ENCODE measurements at places on chromosomes 11 and 22. TPM values are rescaled to one million over a fixed set of nuclear protein-coding genes. Genes with fewer than 3 reads are reported as not detected.

GRCh38 chr11:72451831-72452376 is 17.6 kb upstream of the CLPB start:
- H3K4me3 ChIP-seq, result no peak overlapping the region
- DNase-seq, result no peak
- H3K27ac ChIP-seq, result no peak overlapping the region
- H3K36me3 ChIP-seq, result no peaks in the 10 kb centered on the region
- H3K4me1 ChIP-seq, result no peaks in the 10 kb centered on the region
- H3K27me3 ChIP-seq, result peaks cover 35% of the 10 kb centered on the region

DNA sequence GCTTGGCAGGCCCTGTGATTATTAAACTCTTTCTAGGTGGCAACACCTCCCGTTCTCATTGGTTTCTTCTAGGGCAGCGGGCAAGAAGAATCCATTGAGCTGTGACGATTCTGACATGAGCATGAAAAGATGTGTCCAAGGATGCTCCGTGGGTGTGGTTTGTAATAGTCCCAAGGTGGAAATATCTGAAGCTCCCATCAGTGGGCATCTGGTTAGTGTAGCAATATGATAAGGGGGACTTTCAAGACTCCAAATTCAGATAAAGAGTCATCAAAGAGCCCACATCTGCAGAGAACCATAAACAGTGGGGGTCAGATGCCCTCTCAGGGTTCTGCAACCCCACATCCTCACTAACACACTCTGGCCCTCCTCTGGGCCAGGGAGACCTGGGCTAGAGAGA is 42.6 kb downstream of the TST start:
- no peak overlapping the region for H3K4me3 ChIP-seq
- H3K4me1 ChIP-seq, result peaks cover 10% of the 10 kb centered on the region
- no peaks in the 10 kb centered on the region for H3K36me3 ChIP-seq
- no peak for DNase-seq
- H3K27ac ChIP-seq, result no peak overlapping the region
- H3K27me3 ChIP-seq, result peaks cover 16% of the 10 kb centered on the region

- no peak overlapping the region for H3K27ac ChIP-seq
- no peaks in the 10 kb centered on the region for H3K36me3 ChIP-seq
- H3K4me1 ChIP-seq, result peaks cover 9% of the 10 kb centered on the region
- no peak for DNase-seq
These were observed 97.6 kb downstream of the KCNQ1 start for GRCh38 chr11:2542406-2542805.

DNA sequence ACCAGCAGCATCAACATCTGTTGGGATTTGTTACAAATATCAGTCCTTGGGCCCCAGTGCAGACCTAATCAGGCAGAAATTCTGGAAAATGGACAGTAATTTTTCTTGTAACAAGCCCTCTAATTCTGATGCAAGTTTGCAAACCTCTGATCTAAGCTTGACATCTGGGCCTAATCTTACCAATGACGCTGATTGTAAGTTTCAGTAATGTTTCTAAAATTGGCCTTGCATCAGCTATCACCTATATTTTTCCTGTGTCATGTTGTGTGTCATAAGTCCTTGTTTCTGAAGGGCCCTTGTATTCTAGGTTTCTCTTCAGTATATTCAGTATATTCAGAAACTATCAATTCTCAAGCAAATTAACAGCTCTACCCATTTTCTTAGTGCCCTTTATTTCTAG is 36.4 kb downstream of the ZNF215 start:
- H3K4me3 ChIP-seq, result no peak overlapping the region
- no peak for DNase-seq
- H3K27ac ChIP-seq, result no peak overlapping the region
- no peaks in the 10 kb centered on the region for H3K36me3 ChIP-seq

GRCh38 chr22:25484521-25485315 is 79.8 kb upstream of the GRK3 start:
- H3K4me1 ChIP-seq, result peaks cover 36% of the 10 kb centered on the region
- no peak for DNase-seq
- no peaks in the 10 kb centered on the region for H3K27me3 ChIP-seq
- peak overlapping the region; percentile 57 for H3K27ac ChIP-seq

DNA sequence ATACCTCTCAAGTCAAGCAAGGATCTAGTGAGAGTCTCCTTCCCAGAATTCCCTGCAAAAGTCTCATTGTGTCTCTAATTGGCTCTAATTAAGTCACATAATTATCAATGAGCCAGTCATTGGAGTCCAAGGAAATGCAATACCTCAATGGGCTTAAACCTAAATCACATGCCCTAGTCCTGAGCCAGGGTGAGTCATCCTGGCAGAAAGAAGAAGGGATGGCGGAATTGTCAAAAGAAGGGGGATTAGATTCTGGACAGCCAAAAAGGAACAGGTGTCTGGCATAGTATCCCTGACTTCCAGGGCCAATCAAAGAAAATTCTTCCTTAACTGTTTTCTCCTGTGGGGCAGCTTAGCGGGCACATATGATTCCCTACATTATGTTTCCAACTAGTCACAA is 25.1 kb upstream of the LDLRAD3 start:
- DNase-seq, result no peak
- no peaks in the 10 kb centered on the region for H3K36me3 ChIP-seq
- H3K27me3 ChIP-seq, result peaks cover 3% of the 10 kb centered on the region
- no peak overlapping the region for H3K4me3 ChIP-seq
- H3K27ac ChIP-seq, result no peak overlapping the region

DNA sequence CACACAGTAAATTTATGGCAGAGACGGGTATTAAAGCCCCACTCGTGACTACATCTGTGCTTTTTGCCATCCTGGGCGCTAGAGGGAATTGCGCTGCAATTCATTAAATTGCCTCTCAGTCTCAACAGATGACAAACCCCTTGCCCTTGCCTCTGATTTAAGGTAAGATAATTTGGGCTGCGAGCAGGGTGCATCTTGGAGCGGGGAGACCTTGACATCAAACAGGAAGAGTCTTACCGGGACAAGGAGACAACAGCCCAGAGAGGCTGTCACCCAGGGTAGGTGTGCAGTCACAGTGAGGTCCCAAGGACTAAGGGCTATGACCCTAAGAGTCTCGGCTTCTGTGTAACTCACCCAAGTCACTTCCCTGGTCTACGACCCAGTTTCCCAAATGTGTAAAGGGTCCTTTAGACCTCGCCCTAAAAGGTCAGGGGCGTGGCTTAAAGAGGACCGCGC is 449 bp upstream of the TOM1 start:
- H3K4me1 ChIP-seq, result peaks cover 10% of the 10 kb centered on the region
- H3K4me3 ChIP-seq, result peak overlapping the region; percentile 95
- no peak for DNase-seq

DNA sequence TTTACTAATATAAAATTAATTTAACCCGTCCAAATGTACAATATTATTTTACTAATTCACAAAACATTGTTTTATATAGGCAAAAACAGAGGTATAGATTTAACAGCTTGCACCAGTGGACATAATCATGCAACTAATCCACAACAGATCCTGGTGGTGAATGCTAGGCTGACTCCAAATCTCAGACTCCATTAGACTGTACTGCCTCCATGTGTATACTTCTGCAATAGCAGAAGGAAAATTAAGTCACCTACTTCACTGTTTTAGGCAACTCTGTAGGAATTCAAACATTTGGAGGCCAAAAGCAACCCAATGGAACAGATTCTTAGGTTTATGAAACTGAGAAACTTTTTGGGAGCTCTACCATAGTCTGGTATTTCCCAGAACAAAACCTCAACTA is 30.0 kb upstream of the RAB39A start:
- no peaks in the 10 kb centered on the region for H3K36me3 ChIP-seq
- DNase-seq, result no peak
- no peak overlapping the region for H3K27ac ChIP-seq
- H3K4me3 ChIP-seq, result no peak overlapping the region
- H3K27me3 ChIP-seq, result peaks cover 10% of the 10 kb centered on the region

DNA sequence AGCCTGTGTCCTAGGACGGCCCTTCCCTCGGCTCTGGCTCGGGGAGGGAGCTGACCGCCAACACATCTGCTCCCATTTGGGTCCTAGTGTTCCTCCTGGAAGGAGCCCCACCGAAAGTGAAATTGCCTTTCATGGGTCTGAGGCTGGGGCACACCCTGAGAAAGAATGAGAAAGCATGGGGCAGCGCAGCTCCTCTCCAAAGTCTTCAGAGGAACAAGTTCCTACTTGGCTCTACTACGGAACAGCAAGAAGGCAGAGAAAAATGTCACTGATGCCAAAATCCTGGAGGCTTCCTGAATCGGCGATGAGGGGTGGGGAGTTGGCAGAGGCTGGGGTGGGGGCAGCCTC is 41.5 kb upstream of the MYEOV start:
- H3K27ac ChIP-seq, result no peak overlapping the region
- H3K27me3 ChIP-seq, result peaks cover 2% of the 10 kb centered on the region
- no peaks in the 10 kb centered on the region for H3K36me3 ChIP-seq
- no peaks in the 10 kb centered on the region for H3K4me1 ChIP-seq
- H3K4me3 ChIP-seq, result no peak overlapping the region
- no peak for DNase-seq

DNA sequence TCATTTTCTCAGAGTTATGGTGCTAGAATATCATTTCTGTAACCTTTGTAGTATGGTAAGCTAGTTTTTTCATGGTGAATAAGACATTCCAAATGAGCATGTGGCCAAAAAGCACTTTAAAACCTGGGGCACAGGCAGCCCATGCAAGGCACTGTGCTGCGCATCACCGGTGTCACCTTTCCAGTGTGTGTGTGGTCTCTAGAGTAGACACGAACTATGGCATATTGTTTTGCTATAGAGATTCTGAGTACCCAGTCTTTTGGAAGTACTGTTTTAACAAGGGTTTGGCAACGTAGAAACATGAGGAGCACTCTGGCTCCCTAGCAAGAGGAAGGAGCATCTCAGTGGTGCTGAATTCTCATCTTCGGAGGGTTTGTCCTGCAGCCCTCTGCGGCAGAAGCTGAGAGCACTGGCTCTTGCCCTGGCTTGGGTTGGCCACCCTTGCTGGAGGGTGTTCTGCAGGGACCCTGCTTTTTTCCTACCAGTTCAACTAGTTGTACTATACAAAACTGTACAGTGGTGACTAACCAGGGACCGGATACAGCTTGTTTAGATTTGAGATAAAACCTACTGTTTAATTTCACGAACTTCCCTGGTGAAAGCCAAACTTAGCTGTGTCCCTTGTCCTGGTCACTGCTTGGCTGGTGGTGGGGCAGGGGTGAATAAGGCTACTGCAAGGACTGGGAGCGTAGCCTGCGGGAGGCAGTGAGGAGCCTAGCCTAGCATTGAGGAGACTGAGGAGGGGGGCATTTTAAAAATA is 135.7 kb downstream of the ATXN10 start:
- no peak for DNase-seq
- H3K27me3 ChIP-seq, result no peaks in the 10 kb centered on the region
- H3K4me1 ChIP-seq, result peaks cover 4% of the 10 kb centered on the region
- H3K36me3 ChIP-seq, result peaks cover 10% of the 10 kb centered on the region

- no peak for DNase-seq
- no peaks in the 10 kb centered on the region for H3K4me1 ChIP-seq
- H3K27ac ChIP-seq, result no peak overlapping the region
- H3K4me3 ChIP-seq, result no peak overlapping the region
These were observed 822.1 kb downstream of the BRD1 start for GRCh38 chr22:49005557-49005956.

DNA sequence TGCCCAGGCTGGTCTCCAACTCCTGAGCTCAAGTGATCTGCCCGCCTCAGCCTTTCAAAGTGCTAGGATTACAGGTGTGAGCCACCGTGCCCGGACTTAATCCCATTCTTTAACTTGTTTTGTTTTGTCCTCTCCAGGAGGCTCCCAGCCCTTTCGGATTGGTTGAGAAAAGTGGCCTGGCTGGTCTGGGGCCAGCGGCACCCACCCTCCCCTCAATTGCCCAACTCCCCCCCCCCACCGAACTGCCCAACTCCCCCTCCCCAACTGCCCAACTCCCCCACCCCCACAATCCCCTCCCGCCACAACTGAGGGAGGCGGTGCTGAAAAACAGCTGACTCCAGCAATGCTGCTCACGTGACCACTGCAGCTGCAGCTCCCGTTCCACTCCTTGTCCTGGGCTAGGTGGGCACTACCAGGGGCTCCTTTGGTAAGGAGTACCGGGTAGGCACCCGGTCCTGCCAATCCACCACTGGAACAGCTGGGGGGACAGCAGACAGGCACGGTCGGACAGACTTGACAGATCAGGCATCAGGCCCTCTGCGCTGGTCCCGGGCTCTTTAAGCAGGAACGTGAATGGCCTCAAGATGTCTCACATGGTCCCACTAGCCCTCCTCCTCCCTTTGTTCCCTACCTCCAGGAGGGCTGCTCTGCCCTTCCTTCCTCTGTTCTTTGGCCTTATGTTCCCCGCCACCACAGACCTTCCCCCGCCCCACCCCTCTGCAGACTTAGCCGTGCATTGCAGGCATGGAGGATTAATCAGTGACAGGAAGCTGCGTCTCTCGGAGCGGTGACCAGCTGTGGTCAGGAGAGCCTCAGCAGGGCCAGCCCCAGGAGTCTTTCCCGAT is at the start of gene TCN2:
TCN2 (plus strand) TSS at position 720 of the 845 bp plus-strand sequence. CDS start 158 bp downstream, outside the sequence.
- H3K27me3 ChIP-seq, result peaks cover 11% of the 10 kb centered on the region
- peak within 1 kb of the TSS; percentile 75 for H3K27ac ChIP-seq
- H3K4me3 ChIP-seq, result peak within 1 kb of the TSS; percentile 81
- no peaks in the 10 kb centered on the region for H3K36me3 ChIP-seq
- peaks cover 35% of the 10 kb centered on the region for H3K4me1 ChIP-seq

Gene CASTOR1
- total RNA-seq, result 27.5 TPM

Gene LRRC32
- total RNA-seq, result 0.75 TPM

Gene TRIM6
- 1.5 TPM for total RNA-seq

Gene ME3
- 0.79 TPM for total RNA-seq

Gene SLC5A12
- total RNA-seq, result not detected

Gene DCHS1
- total RNA-seq, result 2.1 TPM

Gene ANO5
- 0.14 TPM for total RNA-seq

Gene LARGE1
- total RNA-seq, result 0.75 TPM

Gene NCF4
- 31.0 TPM for total RNA-seq

Data from activated naive CD8-positive, alpha-beta T cell treated with anti-CD3 and anti-CD28 coated beads, Interleukin-2, amount 10 ng/mL, durations not matched to agents 7 days and 5 days (primary cell).